ENCODE measurements at places on chromosomes 3 and 15.

GRCh38 chr3:53775834-53776251 lies 70.4 kb downstream of the CHDH start:
- DNase-seq: peak; percentile 53

GRCh38 chr15:99486371-99487336 lies 79.1 kb upstream of the MEF2A start:
- DNase-seq: peak; percentile 58

DNA sequence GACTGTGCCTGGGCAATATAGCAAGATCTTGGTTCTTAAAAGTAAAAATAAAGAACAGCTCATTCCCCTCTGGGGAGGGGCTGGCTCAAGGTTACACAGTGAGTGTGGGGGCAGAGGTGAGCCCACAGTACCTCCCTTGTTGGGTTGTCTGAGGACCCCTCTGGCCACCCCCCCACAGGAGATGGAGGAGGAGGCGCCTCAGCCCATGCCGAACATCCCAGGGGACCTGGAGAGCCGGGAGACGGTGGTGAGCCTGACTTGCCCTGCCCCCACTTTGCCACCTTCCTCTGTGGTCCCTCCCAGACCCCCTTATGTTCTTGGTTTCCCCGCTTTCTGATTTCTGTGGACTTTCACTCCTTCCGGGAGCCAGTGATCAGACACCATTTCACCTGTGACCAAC lies 28.7 kb downstream of the NGRN start:
- DNase-seq: no peak

DNA sequence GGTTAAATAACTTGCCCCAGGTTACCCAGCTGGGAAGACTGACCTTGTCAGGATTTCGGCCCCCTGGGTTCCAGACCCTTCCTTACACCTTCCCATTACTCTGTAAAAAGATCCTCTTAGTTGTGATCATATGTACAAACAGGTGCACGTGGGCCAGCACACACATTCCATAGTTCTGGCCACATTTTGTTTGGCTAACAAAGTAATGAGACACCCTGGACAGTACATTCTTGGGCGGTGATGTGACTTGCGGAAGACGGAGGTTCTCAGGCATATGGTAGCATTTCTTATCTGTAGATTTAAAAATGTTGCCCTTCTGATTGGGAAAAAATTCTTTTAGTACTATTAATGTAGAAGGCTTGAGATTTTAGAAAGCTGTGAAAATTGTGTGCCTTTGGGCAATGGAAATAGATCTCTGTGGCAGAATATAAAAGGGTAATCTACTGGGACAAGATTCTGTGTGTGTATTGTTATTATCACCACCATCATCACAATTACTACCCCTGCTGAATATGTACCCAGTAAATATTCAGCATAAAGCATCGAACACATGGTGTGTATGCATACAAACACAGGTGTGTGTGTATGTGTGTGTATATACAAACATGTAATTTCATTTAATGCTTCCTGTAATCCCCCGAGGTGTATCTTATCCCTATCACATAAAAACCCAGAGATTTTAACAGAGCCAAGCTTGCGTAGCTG lies 205.4 kb upstream of the UBE2E1 start:
- peak; percentile 77 for DNase-seq

GRCh38 chr3:186218421-186218820 lies 109.5 kb upstream of the ETV5 start:
- no peak for DNase-seq

GRCh38 chr3:155991847-155992246 lies 121.4 kb downstream of the GMPS start:
- no peak for DNase-seq

DNA sequence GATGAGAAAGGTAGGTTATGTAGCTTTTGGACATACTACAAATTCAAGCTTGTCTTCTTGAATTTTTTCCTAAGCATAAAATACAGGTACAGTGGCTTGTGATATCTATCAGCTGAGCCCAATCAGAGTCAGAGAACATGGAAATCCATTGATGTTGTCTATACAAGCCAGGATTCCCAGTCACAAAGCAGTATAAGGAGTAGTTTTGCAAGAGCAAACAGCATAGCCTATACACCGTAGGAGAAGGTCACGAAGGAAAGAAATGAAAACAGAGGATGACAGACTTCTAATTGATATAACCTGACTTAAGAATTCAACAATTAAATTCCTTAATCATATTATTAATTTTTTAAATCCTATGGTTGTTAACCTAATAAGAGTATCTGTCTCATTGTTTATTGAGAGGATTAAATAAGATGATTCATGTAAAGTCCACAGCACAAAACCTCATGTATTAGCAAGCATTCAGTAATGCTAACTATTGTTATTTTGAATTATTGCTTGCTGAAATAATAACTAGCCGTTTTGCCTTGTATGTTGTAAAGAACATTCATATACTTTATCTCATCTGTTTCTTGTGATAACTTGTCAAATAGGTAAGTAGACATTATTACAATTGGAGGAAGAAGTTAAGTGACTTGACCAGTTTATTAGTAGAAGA lies 276.6 kb upstream of the ZPLD1 start:
- no peak for DNase-seq

- DNase-seq: no peak
Observed at GRCh38 chr3:47782446-47783308, 984 bp upstream of the SMARCC1 start.

GRCh38 chr3:179608931-179609720 lies 4.5 kb downstream of the NDUFB5 start:
- DNase-seq: no peak

GRCh38 chr3:137297770-137298169 lies 340.0 kb downstream of the IL20RB start:
- no peak for DNase-seq

DNA sequence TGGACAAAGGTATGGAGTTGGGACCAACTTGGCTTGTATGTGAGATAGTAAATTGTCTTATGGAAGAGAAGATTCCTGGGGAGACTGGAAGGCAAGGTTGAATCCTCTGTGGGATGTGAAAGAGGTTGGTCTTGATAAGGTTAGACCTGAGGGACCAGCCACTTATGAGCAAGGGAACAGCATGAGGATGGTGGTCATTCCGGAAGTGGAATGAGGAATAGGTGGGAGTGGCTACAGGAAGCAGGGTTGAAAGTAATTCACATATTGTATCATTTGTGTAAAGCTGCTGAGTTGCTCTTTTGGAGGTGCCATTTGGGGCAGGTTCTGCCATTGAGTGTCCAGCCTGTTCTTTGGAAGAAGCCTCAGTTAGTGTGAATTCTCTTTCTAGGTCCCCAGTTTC lies 13.2 kb downstream of the USP13 start:
- DNase-seq: no peak

DNA sequence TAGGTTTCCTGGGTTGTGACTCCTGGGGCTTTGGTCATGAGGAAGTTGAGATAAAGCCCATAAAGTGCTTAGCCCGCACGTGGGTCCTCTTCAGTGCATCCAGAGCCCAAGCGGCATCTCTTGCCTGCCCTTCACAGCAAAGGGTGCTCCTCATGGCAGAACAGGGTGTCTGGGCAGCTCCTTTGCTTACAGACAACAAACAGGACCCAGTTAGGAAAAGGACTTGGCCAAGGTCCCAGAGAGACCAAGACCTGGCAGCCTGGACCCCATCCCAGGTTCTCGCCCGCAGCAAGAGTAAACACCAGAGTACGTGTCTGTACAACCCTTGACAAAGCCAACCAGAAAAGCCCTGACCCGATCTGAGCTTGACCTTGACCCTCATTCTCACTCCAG lies 27.0 kb downstream of the ALS2CL start:
- no peak for DNase-seq

GRCh38 chr3:47004369-47005211 lies 25.1 kb downstream of the NBEAL2 start:
- DNase-seq: no peak

DNA sequence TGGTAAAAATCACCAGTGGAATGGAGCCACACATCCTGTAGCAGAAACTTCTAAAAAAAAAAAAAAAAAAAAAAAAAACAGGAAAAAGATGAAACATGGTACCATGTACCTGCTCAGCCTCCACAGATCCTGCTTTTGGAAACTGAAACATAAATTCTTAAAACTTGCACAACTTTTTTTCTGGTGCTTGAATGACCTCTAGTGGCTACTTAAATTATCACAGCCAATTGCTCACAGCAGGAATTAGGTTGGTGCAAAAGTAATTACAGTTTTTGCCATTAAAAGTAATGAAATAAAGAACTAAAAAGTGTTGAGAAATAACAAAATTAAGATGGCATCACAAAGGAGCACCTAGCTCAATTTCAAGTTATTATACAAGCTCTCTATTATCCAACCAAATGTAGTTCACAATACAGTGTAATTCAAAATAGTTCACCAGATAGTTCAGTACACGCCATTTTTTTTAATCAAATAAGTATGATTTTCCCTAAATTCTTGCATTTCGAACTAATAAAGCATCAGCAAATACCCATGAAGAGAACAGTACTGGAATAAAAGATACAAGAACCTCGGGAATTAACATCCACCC lies 80.6 kb downstream of the ULK4 start:
- DNase-seq: peak; percentile 29

DNA sequence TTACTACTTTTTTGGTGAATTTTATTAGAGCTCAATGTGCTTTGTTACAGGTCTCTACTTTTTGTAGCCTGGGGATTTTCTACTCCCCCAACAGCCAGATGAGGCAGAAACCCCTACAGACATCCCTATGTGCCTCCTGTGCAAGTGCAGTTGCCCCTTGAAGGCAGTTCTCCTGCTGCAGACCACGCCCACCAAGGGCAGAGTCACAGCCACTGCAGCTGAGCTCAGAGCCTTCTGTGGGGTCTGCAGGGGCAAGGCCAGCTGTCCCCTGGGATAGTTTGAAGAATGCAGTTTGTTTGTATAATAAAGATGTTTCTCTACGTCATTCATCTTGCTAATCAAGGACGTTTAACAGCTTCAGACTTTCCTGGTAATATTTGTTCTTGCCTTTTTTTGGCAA lies 76.8 kb downstream of the NPAP1 start:
- no peak for DNase-seq

- no peak for DNase-seq
Observed at GRCh38 chr3:10189557-10190354, 25.0 kb downstream of the IRAK2 start.

DNA sequence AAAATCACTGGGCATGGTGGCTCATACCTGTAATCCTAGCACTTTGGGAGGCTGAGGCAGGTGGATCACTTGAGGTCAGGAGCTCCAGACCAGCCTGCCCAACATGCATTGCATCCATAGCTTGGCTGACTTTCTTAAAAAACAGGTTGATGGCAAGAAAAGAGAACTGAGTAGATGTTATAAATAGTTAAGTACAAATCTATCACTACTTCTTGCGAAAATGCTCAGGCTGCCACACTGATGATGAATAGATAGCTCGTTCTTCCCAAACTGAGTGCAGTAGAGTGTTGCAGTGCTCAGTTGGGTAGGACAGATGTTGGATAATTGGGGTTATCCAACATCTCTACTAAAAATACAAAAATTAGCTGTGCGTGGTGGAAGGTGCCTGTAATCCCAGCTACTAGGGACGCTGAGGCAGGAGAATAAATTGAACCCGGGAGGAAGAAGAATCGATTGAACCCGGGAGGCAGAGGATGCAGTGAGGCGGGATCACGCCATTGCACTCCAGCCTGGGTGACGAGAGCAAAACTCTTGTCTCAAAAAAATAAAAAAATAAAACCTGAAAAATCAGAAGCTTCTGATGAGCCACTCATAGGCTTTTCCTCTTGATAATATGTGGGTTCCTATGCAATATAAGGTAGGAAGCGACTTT lies 1.2 kb downstream of the BTLA start:
- no peak for DNase-seq

- DNase-seq: peak; percentile 65
Observed at GRCh38 chr3:36707623-36708409, 56.5 kb downstream of the DCLK3 start.

- DNase-seq: peak; percentile 85
Observed at GRCh38 chr3:111577798-111578685, 17.1 kb downstream of the ZBED2 start.

DNA sequence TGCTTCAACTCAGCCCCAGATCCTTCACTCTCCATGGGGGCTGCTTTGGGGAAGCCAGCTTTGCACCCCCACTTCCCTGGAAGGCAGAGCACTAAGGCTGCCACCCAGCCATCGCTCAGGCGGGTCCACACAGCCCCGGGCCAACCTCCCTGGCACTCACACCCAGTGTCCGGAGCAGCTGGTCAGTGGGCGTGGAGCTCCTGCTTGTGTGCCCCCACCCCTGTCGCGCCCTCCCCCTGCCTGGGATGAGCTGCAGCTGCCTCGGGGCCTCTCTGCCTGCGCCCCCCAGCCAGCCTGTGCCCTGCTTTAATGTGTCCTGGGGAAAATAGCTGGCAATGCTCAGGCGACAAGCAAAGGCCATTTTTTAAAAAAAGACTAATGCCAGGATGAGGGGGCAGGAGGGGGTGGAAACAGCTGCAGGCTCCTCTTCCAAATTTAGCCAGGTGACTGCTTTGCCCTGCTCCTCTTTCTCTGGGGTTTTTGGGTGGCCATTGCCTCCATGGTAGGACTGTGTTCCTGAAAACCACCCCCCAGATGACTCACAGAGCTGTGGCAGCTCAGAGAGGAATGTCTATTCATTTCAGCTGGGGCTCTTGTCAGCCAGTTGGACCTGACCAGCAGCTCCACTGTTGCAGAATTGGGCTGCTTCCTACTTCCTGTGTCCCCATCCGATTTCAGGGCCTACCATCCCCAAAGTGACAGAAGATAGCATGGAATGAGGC lies 65.0 kb downstream of the CEMIP start:
- peak; percentile 62 for DNase-seq

GRCh38 chr15:49855917-49856637 lies 235.2 kb downstream of the DTWD1 start:
- peak; percentile 98 for DNase-seq

DNA sequence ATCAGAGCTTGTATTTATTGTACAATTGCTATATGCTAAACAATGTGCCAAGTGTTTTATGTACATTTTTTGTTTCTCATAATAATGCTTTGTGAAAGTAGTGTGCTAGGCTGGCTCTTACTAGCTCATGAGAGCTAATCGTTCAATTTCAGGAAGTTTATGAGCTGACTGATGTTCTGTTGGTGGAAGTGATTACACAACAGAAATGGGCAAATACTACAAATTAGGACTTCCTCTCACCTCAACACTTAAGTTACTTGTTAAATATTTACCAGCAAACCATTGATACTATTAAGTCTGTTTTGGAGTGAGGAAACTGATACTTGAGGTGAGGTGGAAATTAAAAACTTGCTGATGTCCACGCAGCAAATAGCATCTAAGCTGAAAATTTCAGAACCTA lies 32.3 kb downstream of the SLC9C1 start:
- DNase-seq: no peak
